ENCODE measurements at places on chromosomes 1 and 21.

DNA sequence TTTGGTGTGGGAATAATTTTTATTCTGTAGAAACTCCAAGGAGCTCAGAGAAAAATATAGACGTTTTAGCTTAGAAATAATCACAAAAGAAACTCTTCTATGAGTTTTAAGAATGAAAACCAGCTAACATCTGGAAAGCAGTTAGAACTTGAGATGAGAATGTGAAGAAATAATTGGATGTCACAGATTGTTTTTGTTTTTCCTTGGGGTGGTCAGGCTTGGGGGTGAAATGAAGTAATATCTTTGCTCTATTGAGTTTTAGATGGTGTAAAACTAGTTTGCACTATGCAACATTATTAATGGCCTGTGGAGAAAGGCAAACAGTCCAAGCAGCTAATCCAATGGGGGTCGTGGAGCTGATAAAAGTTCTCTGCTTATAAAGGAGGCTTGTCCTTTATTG lies 101.2 kb downstream of the FMN2 start:
- no peak for DNase-seq

GRCh38 chr1:2212532-2213491 lies 15.3 kb upstream of the SKI start:
- no peak for DNase-seq

DNA sequence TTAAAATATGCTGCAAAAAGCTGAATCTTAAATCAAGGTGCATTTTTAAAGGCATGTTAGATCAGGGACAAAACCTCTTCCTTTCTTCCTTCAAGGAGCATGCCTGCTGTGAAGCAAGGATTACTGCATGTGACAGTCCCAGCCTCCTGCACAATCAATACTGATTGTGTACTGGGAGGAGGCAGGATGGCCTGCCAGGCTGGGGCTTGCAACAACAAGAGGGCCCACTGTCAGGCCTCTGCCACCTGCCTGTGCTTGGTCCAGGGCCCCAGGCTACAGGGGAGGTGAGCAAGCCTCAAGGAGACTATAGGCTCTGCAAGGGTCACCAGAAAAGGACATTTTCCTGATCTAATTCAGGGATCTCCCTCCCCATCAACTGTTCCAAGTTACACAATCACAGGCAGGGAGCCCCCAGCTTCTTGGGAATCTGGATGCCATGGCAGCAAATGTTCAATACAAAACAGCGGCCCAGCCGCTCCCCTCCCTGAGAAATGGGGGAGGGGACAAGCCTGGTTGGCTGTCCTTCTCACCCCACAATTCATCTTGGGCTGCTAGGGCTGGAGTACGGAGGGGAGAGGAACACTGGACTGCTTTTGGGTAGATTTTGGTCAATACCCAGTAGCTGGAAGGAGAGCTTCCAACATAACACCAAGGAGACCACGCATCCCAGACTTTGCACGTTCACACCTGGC lies 76.7 kb downstream of the SSBP3 start:
- DNase-seq: no peak

- DNase-seq: no peak
These were observed 5.9 kb downstream of the GNAT2 start for GRCh38 chr1:109613361-109614147.

DNA sequence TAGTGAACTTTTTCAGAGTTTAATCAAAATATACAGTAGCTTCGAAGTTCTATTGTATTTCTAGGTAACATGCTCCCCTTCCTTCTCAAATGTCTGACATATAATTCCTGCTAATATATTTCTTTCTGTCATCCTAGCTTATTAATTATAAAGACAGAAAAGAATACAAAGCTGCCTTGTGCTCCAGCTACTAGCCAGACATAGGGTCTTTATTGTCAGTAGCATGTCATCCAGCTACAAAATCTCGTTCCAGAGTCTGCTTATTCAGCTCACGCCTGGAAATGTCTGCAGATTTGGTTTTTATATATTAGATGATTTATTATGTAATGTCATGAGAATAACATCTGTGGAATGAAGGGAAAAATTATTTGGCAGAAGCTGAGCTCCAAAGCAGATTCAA lies 1102.8 kb downstream of the BRINP3 start:
- no peak for DNase-seq

Measured in iPS DF 6.9 (cell line).